ENCODE measurements at places on chromosomes 2 and 18.

DNA sequence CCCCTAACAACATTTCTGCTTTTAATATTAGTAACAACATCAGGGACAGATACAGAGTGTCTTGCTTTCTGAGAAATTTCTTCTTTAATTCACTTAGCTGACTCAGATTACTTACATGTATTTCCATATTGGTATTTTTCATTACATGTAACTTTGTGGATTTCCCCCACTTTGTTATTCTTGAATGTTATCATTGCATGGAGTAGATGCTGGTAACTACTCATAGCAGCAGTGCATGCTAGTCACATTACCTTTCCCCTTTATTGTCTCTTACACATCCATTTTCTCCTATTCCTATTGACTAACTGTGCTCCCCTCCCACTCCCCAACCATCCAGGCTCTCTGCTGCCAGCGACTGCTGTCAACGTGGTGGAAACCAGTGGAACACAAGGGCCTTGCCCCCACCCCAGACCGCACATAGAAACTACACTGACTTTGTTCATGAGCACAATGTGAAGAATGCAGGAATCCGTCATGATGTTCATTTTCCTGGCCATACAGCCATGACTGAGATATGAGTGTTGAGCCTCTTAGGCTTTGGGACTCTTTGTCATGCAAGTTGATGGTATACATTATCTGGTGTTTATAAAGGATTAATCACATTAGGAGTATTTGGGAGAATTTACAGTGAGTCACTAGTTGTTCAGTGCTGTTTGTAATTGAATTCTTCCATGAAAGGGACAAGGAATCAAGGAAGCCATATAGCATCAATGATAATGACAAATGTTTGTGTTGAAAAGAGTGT is 91.0 kb downstream of the EPB41L5 start:
- no peak for DNase-seq

DNA sequence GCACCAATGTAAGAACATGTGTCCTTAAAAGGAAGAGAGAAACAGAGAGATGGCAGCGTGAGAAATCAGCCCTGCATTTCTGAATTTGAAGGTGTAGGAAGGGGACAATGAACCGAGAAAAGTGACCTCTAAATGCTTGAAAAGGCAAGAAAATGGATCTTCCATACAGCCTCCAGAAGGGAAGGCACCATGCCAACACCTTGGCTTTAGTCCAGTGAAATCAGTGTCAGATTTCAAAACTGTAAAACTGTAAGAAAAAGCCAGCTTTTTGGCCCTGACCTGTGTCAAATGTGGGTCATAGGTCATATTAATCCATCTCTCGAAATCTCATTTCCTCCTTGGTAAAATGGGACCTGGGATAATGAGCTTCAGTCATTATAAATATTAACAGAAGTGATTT is 762.3 kb downstream of the DCDC2C start:
- DNase-seq, result no peak

DNA sequence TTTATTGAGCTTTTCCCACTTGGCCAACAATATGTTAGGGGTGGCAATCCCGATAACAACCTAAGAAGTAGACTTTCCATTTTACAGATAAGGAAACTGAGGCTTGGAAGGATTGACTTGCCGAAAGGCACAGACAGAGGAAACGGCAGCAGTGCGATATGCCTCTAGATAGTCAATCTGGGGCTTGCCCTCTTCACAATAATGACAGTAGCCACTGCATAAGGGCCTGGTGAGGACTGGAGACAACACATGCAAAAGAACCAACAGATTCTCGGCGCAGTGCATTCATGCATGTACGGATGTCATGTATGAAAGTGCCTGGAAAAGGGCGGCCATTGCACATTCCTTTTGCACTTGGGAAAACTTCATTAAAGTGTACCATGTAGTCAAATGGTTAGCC is 811.2 kb downstream of the RNF144A start:
- DNase-seq, result no peak

GRCh38 chr2:121530212-121530705 is 421 bp upstream of the RNU4ATAC start:
- DNase-seq, result peak; percentile 92

GRCh38 chr2:42921721-42922120 is 129.3 kb upstream of the HAAO start:
- DNase-seq, result no peak

GRCh38 chr2:75276093-75277029 is 77.0 kb upstream of the TACR1 start:
- no peak for DNase-seq

- no peak for DNase-seq
These were observed 125.9 kb downstream of the ANTXR1 start for GRCh38 chr2:69138793-69139459.

DNA sequence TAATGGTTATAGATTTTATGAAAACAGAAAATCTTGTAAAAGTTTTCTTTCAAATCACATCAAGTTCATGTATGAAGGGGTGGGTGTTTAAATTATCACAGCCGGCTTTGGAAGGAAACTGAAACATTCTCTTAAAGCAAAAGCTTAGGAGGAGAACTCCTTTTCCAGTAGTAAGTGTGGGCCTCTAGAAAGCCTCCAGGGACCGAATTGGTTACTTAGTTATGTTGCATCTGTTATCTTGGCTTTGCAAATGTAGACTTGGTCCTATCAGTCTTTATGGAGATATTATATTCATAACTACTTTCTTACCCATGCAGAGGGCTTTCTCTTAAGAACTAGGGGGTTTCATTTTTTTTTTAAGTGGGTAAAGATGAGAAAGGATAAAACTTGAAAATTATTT is 7.4 kb downstream of the NAB1 start:
- no peak for DNase-seq

- no peak for DNase-seq
These were observed 301.4 kb upstream of the CNTNAP5 start for GRCh38 chr2:123723706-123724105.

DNA sequence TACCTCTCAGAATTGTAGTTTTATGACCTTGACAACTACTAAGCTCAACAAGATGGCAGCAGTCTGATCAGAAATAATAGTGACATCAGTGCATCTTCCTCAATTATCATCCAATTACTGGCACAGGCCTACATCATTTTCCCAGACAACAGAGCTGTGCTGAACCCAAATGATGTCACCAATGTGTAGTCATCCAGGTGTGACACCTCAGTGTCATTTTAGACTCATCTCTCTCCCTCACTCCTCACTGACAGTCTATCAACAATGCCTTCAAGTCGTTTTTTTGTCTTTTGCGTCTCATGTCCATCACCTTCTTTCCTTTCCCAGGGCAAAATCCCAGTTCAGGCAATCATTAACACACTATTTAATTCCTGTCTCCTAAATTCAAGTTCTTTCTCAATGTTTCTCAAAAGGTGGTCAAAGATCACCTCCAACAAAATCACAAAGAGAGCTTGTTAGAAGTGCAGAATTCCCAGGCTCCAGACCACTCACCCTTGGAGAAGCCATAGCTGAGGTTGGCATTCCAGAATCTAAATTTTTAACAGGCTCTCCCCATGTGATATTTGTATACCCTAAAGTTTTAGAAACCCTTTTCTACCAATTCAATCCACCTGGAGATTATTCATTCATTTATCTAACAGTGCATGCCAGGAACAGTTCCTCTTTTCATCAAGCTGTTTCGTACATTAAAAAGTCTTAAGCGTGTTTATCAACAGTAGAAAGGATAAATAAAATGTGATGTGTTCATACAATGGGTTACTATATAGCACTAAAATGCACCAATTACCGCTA is 125.3 kb upstream of the KLF7 start:
- DNase-seq, result no peak

GRCh38 chr18:6561420-6561861 is 146.7 kb upstream of the L3MBTL4 start:
- DNase-seq, result no peak

- no peak for DNase-seq
These were observed 13.6 kb downstream of the ADCY3 start for GRCh38 chr2:24906466-24906865.

DNA sequence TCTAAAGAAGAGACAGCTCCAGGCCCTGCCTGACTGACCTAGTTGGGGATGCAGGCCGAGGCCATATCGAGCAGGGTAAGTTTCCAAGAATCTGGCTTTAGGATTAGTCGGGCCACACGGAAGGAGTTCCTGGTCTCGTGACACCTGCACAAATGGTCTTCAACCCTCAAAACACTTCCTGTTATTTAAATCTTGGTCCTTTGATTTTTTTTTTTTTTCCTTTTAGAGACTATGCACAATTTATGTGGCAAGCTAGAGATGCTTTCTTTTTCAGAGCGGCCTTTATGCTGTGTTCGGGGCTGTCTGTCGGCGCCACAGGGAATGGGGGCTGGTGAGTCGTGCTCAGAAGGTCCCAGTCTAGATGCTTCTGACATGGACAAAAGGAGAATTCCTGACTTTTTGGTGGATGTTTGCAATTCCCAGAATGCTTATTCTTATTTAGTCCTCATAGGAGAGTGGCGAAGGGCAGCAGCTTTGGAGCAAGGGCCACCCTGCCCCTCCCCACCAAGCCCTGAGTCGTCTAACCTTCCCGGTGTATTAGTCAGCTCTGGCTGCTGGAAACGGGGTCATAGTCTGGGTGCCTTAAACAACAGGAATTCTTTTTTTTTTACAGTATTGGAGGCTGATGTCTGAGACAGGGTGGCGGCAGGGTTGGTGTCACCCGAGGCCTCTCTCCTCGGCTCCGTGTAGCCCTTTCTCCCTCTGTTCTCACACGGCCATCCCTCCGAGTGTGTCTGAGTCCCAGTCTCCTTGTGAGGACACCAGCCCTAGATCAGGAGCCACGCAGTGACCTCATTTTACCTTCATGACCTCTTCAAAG is 27.4 kb downstream of the HPCAL1 start:
- peak; percentile 56 for DNase-seq

- no peak for DNase-seq
These were observed 1373.2 kb downstream of the SUCLG1 start for GRCh38 chr2:83085869-83086268.

DNA sequence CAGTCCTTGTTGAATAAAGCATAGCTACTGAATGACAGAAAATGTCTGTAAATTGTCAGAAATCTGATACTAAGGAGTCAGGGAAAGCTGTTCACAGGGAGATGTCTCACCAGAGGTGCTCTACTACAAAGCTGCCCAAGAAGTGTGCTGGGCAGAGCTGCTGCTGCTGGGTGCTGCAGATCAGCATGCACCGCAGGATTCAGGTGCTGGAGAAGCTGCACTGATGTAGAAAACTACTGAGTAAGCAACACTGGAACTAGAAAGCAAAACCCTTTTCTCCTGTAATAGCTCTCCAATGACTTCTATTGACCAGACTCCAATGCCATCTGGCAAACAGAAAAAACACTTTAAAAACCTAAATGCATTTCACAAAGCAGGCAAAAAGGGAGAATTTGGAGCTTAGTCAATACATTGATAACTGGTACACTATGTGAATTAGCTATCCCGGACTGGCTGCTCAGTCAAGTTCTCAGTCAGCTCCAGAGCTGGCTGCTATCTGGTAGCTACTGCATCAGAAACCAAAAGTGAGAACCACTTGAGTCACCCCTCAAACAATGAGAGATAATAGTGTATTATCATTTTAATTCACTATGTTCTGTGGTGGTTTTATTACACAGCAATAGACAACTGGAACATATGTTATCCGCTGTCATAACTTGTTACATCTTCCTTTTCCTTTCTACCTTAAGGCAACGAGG is 493.1 kb downstream of the CPS1 start:
- DNase-seq, result no peak

DNA sequence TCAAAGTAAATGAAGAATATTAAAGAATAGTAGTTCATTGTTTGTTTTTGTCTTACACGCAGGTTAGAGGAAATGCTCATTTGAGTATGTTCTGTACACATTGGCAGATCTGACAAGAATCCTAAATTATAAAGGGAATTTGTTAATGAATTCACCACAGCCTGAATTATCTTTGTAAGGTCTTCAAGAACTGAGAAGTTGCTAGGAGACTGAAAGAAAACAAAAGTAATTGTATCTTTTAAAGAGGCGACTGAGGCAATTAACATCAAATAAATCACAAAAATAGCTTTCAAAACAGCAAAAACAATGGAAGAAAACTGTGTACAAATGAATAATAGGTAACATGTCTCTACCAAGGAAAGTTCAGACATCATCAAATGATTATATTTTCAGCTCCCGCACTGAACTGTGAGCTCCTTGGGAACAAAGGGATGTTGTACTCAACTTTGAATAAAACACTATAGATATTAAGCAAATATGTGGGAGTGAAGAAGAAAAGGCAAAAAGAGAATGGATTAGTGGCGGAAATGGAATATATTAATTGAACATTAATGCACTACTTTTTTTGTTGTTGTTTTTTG is 51.7 kb upstream of the ATIC start:
- no peak for DNase-seq

DNA sequence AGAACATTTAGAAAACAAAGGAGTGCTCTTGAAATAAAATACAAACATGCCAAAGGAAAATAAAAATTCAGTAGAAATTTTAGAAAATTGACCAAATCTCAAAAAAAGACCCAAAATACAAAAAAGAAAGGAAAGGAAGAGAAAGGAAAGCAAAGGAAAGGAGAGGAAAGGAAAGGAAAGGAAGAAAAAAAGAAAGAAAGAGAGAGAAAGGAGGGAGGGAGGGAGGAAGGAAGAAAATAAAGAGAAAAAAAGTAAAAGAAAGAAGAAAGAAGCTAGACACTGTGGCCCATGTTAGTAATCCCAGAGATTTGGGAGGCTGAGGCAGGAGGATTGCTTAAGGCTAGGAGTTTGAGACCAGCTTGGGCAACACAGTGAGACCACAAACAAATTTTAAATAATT is 500.1 kb upstream of the VRK2 start:
- DNase-seq, result no peak

All from activated T-cell treated with anti-CD3 and anti-CD28 coated beads, Interleukin-2, amount 50 U/mL, for 24 hours (primary cell).